ENCODE measurements at places on chromosomes 3 and 15. TPM values are rescaled to one million over a fixed set of nuclear protein-coding genes. Genes with fewer than 3 reads are reported as not detected.
A peak's percentile ranks its signal among the peaks of the same experiment; 100 is the strongest.

DNA sequence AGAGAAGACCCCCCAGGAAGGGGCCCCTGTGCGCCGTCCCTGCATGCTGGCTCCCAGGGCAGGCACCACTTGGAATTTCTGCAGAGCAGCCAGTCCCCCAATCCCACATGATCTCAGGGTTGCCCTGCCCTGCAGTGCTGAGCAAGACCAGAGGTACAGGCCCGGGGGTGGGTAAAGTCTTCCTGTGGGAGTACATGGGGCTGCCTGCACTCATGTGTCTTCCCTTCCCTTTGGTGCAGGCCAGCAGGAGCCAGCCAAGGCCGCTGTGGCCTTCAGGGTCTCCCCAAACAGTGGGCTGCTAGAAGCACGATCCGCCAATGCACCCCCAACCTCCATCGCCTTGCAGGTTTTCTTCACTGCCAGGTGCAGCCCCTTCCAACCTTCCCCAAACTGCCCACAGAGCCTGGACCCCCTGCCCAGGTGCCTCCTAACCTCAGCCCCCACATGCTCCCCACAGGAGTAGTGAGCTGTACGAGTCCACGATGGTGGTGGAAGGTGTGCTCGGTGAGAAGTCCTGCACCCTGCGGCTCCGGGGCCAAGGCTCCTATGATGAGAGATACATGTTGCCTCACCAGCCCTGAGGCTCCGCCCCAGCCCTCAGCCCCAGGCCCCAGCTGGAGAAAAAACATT is 15.0 kb downstream of the ACAA1 start:
- DNase-seq = no peak

DNA sequence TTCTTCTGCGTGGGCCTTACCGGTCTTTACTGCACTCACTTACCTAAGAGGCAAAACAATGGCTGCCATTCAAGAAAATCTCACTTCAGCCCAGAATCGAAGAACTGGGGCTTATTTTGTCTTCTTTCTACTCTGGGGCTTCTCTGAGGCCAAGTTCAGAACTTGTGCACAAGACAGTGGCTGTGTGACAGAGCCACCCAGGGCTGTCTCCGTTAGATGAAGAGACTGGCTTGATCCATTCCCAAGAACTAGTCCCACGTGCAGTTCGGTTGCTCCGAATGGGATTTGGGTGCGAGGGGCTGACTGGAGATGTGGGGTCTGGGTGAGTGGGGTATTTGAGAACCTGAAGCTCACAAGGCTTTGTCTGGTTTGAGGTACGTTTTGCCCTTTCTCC is 795 bp upstream of the TCF12 start:
- DNase-seq = peak; percentile 30

DNA sequence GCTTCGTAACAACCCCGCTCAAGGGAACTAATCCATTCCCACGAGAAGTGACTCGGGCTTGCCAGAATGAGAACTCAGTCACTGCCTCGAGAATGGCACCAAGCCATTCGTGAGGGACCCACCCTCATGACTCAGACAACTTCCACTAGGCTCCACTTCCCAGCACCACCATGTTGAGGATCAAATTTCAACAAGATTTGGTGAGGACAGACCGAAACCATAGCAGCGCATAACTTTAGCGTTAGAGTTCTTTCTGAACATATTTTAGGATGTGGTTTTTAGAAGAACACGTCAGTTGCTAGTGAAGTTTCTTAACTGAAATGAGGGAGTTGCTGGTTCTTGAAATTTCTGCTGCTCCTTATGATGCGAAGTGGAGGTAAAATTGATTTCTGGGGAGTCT is 13.5 kb downstream of the PTPRG start:
- no peak for DNase-seq

DNA sequence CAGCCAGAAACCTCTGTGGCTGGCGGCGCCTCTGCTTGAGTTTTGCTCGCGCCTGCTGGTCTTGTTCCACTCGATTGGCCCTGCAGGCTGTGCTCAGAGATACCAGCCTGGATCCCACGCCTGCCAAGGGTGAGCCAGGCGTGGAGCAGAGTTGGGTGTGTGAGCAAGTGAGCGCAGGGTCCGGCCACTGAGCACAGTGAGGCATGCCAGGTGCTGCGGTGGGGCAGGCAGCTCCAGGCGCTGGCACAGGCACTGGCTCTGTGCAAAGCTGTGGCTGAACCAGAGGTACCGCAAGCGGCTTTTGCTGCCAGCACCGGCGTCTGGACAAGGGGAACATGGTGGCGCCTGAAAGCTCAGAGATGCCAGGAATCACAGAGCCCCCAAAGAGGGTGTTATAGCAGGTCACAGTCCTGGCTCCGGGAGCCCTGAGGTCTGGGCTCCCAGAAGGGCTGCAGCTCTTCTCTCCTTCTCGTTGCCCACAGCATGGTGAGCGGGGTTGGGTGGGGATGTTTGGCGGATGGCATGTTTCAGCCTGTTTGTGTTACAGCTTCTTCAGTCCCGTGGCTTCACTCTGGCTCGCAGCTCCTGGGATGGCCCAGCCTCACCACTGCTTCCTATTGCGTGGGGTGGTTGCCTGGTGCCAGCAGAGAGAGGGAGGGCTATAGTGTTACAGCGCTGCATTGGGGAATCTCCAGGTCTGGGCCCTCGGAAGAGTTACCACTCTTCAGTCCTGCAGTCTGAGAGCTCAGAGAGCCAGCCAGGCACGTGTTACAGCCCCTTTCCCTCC is 73.9 kb downstream of the NR1D2 start:
- DNase-seq = no peak

- DNase-seq = no peak
These were observed 242.9 kb upstream of the ROPN1 start for GRCh38 chr3:124234852-124235252.

DNA sequence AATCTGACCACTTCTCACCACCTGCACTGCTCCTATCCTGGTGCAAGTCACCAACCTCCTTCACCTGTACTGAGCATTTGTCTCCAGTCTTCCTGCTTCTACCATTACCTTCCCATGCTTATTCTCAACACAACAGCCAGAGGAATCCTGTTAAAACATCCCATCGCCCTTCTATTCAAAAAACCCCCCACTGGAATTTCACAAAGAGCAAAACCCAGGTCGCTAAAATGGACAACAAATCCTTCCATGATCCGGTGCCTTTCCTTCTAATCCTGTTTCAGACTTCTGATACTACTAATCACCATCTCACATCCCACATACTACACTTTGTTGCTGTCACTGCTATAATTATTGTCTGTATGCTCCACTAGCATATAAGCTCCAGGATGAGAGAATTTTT is 85.2 kb downstream of the ERC2 start:
- DNase-seq = no peak

DNA sequence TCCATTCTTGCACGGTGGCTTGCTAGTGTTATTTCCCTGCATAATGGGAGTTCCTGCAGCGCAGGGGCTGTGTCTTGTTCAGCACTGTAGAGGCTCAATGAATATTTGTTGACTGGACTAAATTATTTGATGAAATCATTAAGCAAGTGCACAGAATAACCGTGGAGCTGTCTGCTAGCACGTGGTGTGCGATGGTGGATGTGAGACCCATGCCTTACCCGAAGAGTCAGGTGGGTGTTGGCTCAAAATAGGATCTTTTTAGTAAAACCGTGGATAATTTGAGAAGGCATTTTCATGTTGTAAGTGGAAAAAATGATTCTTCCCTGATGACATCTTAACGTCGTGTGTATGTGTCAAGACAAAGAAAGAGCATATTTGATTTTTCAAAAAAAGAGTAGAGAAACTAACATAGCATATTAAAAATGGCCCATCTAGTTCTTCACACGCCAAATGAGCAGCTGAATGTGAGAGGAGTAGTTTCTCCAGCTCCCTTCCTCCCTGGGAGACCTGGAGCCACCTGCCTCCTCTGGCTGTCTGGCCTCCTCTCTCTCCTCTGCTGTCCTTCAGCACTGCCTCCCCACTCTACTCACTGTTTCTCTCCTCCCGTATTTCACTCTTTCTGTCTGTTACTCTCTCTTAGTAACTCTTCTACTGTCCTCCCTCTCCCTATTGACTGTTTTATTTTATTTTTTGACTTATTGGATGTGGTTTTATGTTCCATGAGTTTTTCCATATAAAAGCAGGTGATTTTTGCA is 6.3 kb downstream of the FAM81A start:
- no peak for DNase-seq

GRCh38 chr3:150106740-150107428 is 136.2 kb upstream of the PFN2 start:
- no peak for DNase-seq

DNA sequence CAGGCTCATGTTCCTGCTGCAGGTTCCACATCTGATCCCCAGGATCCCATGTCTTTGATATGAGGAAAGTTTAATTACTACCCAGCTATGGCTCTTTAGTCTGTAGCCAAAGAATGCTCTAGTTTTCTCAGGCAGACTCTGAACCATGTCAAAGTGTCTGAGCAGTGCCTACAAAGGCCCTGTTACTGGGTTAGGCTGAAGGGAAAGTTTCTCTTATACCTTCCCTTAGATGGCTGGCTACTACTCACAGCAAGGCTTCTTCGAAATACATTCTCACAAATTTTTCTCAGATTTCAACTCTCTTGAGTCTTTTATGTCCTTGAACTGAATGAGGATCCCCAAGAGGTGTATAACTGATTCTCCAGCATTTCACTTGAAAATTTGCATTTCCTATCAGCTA is 102.4 kb downstream of the NR1D2 start:
- DNase-seq = no peak

DNA sequence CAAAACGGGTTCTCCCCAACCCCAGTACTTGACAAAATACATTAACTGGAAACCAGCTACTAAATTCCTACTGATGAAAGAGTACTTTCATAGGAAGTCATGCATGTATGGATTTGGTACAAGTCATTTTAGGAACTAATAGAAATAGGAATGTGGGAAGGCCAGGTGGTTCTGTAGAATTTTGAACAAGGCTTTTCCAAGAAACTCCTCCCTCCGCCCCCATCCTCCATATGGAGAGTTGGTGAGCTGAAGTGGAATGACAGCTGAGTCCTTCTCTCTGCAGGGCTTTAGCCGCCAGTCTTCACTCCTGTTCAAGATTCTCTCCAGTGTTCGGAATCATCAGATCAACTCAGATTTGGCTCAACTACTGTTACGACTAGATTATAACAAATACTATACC is 33.2 kb downstream of the TUBGCP4 start:
- no peak for DNase-seq

DNA sequence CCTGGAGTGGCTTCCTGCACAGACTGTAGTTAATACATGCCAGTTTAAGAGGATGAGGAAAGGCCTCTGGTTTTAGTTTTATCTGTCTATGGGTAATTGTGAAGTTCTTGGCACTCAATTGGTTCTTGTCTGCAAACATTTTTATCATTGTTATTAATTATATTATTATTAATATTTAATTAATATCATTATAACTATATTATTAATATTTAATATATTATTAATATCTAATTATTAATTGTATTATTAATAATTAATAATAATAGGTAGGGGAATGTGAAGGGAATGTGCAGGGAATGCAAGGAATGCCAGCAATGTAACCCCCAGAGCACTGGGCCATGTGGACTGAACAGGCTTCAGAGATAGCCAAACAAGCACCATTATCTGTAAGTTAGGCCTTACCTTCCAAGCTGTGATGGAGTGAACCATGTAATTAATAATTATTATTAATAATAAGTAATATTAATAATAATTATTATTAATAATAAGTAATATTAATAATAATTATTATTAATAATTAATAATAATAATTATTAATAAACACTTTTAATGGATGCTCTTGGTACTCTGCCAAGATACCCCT is 79.8 kb upstream of the NMNAT3 start:
- DNase-seq = no peak

DNA sequence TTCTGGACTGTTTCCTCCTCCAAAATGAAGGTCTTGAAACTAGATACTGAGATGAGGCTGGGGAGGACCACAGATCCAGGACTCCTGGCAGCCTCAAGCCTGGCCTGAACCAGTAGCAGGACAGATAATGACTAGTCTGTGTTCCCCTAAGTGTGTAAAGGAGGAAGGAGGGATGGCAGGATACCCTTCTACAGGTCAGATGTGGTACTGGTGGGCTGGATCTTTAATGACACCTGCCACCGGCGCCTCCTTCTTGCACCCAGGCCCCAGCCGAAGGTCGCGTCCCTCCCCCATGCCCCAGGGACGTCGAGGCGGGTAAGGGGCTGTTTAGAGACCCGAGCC is 556 bp downstream of the USP19 start:
- DNase-seq = no peak

Gene NUP210
- polyA plus RNA-seq = 28.9 TPM

Gene NEO1
- 167 TPM for polyA plus RNA-seq

Gene PTH1R
- 178 TPM for polyA plus RNA-seq

Gene SKOR1
- 0.70 TPM for polyA plus RNA-seq

Gene IL5RA
- polyA plus RNA-seq = 0.73 TPM

Gene DUOX1
- 7.8 TPM for polyA plus RNA-seq

Data from left kidney (tissue), 8 donors.